ENCODE measurements at places on chromosomes 4 and X.

GRCh38 chr4:38678078-38678477, 14.1 kb downstream of the KLF3 start:
- no peak for DNase-seq

GRCh38 chr4:5863461-5864113, 29.3 kb downstream of the CRMP1 start:
- no peak for DNase-seq

GRCh38 chr4:30727409-30727808, 7.2 kb downstream of the PCDH7 start:
- DNase-seq = no peak

GRCh38 chrX:23304881-23305280, 29.8 kb upstream of the PTCHD1 start:
- DNase-seq = no peak

DNA sequence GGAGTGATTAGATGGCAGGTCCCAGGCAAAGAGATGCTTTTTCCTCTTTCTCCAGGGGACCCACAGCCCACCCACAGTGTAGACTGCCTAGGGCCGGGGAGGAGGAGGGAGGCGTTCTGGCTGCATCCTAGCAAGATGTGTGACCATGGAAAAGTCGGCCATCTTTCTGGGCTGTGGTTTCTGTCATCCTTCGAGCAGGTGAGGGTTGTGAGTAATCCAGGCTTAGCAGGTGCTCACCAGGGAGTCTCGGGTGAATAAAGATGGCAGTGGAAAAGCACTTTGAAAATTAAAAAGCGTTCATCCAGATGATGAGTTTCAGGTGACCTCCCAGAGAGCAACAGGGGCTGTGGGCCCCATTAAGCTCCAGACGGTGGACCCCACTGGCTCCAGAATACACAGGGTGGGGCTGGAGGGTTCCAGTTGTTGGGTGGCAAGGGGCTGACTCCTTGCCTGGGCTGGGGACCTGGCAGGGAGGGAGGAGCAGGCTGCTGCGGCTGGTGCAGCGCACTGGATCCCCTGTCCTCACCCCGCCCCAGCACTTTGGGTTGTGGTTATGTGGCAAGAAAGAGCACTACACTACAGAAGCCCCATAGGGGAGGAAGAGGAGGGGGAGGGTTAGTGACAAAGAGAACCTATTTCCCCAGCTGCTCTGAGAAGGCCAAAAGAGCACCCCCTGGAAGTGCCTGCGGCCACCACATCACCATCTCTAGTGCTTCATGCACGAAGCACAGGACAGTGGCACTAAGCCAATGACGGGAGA, 23.7 kb downstream of the ELF4 start:
- peak; percentile 78 for DNase-seq

- peak; percentile 57 for DNase-seq
Observed at GRCh38 chrX:154369449-154370299, 4.8 kb downstream of the FLNA start.

- DNase-seq = no peak
Observed at GRCh38 chr4:146224326-146224966, 10.1 kb downstream of the REELD1 start.

DNA sequence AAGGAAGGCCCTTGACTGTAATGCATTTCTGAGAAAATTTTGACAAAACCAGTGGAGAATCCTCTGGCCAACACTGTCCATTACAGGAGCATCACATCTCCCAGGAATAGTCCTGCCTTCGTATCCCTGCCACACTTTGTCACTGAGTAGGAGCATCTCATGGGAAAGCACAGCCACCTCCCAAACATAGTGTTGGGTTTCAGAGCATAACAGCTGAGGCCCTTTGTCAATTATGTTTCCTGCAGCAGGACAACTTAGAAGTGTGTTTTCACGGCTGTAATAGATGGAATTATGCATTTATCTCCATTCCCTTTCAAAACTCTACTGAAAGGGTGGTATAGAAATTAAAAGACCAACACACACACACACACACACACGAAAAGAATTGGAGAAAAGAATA, 91.1 kb upstream of the SMAD1 start:
- no peak for DNase-seq

- DNase-seq = no peak
Observed at GRCh38 chrX:110042496-110042895, 39.6 kb downstream of the TMEM164 start.

GRCh38 chr4:186554539-186554913, 841 bp downstream of the MTNR1A start:
- DNase-seq = no peak

DNA sequence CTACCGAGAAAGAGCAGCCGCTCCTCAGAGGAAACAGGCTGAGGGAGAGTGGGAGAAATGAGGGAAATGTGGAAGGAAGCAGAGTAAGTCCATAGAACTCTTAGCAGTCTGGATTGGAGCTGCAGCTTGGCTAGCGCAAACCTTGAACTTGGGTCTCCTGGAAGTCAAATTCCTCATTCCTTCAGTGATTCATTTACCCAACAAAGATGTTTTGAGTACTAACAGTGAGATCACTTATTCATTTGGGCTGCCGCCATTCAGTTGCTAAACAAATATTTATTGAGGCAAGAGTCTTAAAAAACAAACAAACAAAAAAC, 51.5 kb downstream of the SEL1L3 start:
- no peak for DNase-seq

- no peak for DNase-seq
Observed at GRCh38 chrX:38087594-38087993, 81.2 kb downstream of the SYTL5 start.

DNA sequence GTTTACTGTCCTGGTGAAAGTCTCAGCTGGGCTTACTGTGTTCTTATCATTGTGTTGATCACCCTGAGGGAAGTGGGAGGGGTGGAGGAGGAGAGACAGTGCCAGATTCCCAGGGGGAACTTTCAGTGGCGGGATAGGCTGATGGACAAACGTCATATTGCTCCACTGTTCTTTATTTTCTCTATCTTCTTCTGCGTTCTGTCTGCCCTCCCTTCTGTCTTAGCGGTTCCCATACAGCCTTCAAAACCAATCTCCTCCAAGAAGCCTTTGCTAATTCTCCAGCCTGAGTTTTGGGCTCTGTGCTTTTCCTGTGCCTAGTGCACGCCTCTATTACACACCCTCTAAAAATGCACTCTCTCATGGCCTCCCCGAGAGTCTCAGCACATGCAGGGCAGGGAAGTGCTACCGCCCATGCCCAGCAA, 448.7 kb upstream of the FAT1 start:
- no peak for DNase-seq

- no peak for DNase-seq
Observed at GRCh38 chrX:12210196-12210815, 72.0 kb downstream of the FRMPD4 start.

Measured in stimulated activated naive CD4-positive, alpha-beta T cell (primary cell).